ENCODE measurements at places on chromosomes 3 and 15.

DNA sequence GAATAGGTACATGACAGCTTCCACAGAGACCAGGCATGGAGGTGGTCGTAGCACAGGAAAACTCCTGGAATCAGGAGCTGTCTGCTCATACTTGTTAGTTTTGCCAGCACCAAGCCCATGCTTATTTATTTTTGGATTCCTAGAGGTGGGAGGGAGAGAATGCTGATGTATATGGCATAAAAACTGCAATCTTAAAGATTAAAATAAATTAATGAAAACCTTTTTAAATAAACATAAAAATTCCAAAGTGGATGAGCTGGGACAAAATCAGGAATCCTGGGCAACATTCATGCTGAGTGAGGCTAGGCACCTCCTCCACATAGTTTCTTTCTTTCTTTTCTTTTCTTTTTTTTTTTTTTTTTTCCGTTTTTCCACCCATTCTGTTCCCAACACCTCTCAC, 14.3 kb upstream of the BCL6 start:
- DNase-seq, result no peak

- no peak for DNase-seq
Measured at GRCh38 chr15:80010131-80010673, 39.2 kb upstream of the BCL2A1 start.

- no peak for DNase-seq
Measured at GRCh38 chr3:27794211-27794610, 72.1 kb upstream of the EOMES start.

- DNase-seq, result no peak
Measured at GRCh38 chr3:62703451-62704167, 171.6 kb downstream of the CADPS start.

DNA sequence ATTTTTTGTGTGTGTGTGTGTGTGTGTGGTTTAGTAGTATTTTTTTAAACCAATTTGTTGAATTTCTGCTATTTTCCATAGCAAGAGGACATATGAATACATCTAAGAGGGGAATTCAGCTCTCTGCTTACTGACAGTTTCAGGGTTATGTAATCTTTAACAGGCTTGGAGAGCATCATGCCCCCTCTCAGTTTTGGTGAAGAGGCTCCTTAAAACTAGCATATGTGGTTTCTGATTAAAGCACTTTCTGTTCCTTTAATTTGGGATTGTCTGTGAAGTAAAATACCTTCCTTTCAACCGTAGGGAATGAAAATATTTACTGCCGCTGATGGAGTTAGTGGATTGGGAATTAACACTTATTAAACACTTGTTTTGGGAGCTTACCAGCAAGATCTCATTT, 19.4 kb upstream of the NFKBIZ start:
- no peak for DNase-seq

DNA sequence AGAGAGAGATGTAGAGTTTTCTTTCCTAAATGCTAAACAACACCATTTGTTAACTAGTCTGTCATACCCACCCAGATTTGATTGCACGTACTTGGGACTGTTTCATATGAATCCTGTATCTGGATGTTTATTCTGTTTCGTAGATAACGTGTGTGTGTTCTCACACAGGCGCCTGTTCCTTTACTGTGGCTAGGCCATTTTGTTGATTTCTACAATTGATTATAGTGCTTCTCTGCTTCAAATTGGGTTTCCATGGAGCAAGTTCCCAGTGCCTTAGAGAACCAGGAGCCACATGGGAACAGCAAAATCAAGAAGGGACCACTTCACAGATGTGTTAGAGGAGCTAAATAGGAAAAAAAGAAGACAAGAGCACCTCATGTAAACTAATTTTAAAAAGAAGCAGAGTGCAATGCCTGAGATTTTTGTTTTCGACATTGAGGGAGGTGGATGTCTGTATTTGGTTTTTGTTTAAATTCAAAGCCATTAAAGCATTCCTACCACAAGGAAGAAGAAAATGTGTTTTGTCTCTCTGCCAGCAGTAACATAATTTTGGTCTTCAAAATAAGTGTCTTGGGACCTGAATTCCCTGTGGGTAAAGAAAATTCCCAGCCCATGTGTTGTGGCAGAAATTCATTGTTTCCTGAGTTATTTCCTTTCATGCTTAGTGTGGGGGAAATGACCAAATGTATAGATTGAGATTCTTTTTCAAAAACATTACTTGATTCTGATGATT, 424.0 kb upstream of the C2CD4B start:
- no peak for DNase-seq

DNA sequence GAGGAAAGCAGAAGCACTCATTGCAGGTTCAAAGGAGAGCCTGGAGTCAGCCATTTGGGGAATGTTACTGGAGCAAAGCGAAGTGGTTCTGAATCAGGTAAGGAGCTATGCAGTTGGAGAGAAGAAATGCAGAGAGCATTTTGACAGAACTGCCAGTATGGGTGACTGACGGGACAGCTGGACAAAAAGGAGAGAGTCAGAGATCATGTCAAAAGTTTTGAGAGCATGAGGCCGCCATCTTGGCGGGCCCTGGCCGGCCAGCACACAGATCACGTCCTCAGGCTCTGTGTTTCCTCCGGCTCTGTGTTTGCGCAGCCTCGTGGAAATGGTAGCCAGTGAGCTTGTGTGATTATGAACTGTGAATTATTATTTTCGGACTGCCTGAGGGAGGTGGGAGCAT, 29.8 kb upstream of the UBE3A start:
- DNase-seq, result no peak

GRCh38 chr15:37361621-37362020, 261.3 kb upstream of the MEIS2 start:
- DNase-seq, result no peak

DNA sequence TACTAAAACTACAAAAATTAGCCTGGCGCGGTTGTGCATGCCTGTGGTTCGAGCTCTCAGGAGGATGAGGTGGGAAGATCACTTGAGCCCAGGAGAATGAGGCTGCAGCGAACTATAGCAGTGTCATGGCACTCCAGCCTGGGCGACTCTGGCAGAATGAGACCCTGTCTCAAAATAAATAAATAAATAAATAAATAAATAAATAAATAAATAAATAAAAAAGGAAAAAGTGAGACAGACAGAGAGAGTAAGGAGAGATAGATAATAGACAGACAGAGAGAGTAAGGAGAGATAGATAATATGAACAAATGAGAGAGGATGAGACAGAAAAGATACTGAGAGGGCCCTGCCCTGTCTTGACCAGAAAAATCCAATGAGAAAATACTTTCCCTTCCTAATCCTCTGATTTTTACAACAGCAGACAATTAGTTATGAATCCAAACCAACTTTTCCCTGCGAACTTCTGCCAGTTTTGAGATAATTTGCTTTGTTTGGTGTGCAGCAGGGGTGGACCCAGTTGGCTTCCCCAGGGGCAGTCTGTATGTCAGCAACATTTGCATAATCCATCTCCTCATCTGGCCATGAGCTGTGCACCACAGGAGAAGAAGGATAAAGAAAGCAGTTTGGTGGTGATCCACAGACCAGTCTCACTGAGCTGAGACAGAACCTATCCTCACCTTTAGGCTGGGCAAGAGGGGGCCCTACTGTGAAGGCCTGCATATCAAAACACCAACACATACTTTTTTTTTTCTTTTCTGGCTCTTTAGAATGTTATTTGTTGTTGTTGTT, 288.5 kb upstream of the WNT5A start:
- DNase-seq, result no peak

DNA sequence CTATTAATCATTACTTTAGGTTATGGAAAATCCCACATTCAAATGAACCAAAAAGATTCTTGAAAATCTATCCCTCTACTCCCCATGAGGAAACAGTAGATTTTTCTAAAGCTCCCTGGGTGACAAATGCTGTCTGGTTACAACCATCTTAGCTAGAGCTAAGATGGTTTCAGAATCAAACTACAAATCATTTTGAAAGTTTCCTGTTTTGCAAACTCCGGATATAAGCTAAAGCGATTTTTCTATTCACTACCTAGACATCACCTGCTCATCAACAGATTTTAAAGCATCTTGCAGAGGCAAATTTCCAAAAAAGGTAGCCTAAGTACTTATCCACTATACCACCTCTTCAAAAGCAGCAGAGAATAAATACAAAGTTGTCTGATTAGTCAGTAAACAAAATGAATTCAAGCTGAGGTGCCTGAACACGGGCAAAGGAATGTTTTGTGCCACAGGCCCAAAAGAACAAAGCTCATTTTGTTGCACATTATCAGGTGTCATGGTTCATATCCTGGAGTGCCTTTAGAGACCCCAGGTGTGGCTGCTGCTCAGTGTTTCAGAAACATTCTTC, 204.9 kb downstream of the TNIK start:
- no peak for DNase-seq

GRCh38 chr3:18735005-18735404, 309.9 kb upstream of the SATB1 start:
- no peak for DNase-seq

GRCh38 chr3:113275583-113275928, 64.2 kb downstream of the BOC start:
- DNase-seq, result no peak

DNA sequence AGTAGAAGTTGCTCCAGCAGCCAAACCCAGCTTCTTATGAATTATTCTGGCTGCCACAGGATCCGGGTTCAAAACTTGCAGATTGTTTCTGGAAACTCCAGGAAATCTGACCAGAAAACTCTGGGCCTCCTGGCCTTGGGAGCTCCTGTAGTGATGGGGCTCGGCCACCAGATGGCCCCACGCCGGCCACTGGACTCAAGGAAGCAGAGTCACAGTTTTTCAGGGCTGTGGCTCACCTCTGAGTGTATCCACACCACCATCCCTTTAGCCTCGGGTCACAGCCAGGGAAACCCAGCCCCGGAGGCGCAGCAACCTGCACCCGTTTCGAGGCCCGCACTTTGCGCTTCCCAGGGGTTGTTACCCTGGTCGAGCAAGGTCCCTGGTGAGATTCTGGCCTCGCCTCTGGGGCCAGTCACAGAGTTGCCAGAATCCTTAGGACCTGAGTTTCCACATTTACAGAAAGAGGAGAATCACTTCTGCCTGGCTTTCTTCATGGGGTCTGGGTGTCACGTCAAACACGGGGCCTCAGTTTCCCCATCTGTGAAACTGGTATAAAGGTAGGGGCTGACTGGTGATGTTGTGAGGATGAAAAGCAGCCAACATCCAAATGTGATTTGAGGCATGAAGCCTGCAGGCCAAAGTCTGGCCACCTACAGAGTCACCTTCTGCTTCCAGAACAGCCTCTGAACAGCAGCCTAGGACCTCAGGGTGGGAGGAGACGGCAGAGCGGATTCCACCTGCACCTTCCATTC, 53.5 kb upstream of the LCTL start:
- DNase-seq, result peak; percentile 34

- no peak for DNase-seq
Measured at GRCh38 chr3:76943671-76944070, 96.2 kb upstream of the ROBO2 start.

GRCh38 chr3:161409069-161409468, 37.8 kb upstream of the SPTSSB start:
- DNase-seq, result no peak

GRCh38 chr3:38599886-38600285, 49.6 kb downstream of the SCN5A start:
- DNase-seq, result no peak

DNA sequence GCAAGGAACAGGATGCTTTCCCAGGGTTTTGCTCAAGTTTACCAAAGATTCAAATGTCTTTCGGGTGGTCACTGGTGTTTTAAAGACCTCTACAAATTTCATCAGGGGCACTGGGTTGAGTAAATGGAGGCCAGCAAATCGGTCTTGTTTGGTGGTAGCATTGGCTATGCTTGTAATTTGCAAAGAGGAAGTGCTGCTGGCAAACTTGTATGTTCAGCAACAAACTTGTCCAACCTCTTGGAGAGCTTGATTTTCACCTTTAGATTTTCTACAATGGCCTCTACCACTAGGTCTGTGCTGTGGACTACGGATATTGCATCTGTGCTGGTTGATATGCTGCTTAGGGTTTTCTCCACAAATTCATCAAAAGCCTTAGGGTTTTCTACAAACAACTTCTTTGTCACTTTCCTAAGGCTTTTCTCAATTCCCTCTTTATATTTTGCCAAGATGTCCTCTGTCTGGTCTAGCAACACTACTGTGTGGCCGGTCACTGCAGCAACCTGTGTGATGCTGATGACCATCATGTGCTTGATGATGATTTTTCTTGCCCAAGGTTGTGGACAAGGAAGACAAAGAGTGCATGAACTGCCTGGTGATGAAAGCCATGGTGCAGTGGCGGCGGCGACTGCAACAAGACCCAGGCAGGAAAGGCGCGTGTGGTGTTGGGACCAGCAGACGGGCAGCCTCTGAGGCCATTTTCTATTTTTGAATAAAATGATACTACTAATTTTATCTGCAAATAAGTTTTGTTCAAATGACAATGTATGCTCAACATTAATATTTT, 50.8 kb downstream of the RFX7 start:
- no peak for DNase-seq

DNA sequence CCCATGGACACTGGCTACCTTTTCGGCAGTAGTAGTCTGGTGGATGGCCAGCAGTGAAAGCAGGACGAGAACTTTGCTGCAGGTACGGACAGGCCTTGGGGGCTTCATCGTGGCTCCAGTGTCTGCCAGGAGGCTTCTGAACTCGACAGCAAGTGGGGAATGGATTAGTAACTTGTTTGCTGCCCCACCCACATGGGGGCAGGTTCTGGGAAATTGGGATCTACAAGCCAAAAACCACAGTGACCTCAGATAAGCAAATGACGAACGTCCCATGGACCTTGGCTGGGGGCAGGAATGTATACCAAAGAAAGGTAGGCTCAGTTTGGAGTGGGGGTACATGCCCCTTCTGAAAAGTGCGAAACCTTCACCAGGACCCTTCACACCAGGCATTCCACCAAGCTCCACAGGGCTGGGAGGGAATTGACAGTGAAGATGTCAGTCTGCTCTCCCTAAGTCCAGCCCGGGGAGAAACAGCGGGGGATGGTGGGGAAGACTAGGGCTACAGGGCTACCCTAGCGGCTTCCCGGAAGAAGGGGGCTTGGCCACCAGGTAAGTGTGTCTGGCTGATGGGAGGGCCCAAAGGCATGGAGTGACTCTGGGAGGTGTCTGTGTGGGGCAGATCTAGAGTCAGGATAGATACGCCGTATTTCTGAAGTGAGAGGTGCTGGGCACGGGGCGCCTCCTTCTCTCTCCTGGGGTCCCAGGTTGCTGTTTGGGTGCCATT, at the start of gene ITIH4:
ITIH4 (minus strand) TSS at position 138 of the 724 bp plus-strand sequence; CDS start at position 108, 30 bp downstream.
- no peak for DNase-seq

DNA sequence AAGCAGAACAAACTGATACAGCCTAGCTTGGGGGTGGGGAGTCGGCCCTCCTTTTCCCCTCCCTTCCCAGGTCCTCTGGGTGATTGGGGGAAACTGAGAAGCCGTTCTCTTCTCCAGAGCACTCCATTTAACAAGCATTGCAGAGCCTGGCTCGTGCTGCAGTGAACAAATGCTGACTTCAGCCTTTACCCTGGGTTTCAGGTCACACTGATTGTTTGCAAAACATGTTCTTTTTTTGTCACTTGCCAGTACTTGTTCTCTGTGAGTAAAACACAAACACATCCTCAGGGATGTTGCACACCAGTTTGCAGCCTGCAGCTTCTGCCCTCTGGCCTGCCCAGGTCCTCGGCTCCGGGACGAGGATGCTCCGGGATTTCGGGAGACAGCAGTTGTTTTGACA, 132.8 kb downstream of the PGPEP1L start:
- no peak for DNase-seq

GRCh38 chr15:74964794-74965193, 8.2 kb upstream of the RPP25 start:
- DNase-seq, result no peak

Data from activated naive CD4-positive, alpha-beta T cell treated with Interleukin-2 at 50 U/mL for 16 hours (primary cell).